Pancreas (tissue), 10 donors: ENCODE measurements at places on chromosomes 5 and 9. TPM values are rescaled to one million over a fixed set of nuclear protein-coding genes. Genes with fewer than 3 reads are reported as not detected.

Gene MYMK
- polyA plus RNA-seq: not detected

Gene NFIB
- 8.9 TPM for polyA plus RNA-seq

Gene IFNE
- polyA plus RNA-seq: 0.12 TPM

Gene SOHLH1
- 0.31 TPM for polyA plus RNA-seq

Gene RASGEF1C
- polyA plus RNA-seq: not detected

Gene SLC25A48
- polyA plus RNA-seq: 1.5 TPM

Gene LCN10
- 54.0 TPM for polyA plus RNA-seq

Gene CKMT2
- 1.8 TPM for polyA plus RNA-seq

Gene PAIP2
- polyA plus RNA-seq: 57.4 TPM

Gene UBE2B
- 72.1 TPM for polyA plus RNA-seq

Gene PLK2
- polyA plus RNA-seq: 47.8 TPM

Gene SH3TC2
- polyA plus RNA-seq: 0.23 TPM

Gene FOXD4L4
- polyA plus RNA-seq: 0.08 TPM

Gene STPG3
- 0.23 TPM for polyA plus RNA-seq

Gene ANKRD34B
- polyA plus RNA-seq: not detected

DNA sequence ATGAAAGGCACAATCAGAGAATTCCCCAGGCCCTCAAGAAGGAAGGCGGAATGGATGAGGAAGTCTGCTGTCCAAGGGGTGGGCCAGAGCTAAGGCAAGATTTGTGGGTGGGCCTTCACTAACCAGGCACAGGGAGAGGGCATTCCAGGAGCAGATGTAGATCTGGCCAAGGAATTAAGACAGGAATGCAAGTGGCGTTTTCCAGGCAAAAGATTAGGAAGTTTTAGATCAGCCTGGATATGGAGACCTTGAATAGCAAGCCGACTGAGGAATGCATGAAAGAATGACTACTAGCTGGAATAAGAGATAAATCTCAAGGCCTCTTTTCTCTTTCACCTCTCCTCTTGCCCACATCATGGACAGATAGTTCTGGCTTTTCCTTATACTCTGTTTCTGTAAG is 68.5 kb downstream of the GHR start:
- DNase-seq: no peak

DNA sequence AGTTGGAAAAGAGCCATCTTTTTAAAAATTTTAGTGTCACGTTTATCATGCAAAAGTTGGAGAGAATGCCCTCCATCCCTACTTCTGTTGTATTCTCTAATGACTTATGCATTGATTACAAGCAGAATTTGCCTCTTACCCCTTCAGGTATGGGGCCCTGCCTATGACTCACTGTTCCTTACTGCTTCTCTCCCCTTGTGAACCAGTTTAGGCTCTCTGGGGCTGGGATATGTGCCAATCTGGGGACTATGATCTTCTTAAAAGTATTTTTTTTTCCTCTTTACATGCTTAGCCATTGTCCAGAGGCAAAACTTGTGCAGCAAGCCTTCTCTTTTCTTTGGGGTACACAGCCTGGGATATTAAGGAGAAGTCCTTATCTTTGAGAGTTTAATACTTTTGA is 37.4 kb downstream of the CAMK4 start:
- no peak for DNase-seq

GRCh38 chr5:108143581-108143980 is 238.3 kb downstream of the FBXL17 start:
- no peak for DNase-seq

DNA sequence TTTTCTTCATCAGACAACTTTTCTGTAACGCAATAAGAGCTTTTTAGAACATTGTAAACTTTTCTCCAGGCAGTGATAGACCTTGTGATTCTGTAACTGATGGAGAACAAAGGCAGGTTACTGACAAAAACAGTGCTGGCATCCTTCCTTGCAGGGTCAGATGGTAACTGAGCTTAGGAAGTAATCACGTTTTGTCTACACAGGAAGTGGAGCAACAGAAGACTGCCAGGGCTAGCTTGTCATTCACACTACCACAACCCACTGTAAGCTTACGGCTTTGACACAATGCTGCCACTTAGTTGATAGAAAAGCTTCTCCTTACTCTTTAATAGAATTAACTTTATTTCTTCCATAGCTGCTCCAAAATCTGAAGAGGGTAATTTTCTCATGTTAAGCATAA is 46.8 kb downstream of the FBN2 start:
- DNase-seq: no peak

DNA sequence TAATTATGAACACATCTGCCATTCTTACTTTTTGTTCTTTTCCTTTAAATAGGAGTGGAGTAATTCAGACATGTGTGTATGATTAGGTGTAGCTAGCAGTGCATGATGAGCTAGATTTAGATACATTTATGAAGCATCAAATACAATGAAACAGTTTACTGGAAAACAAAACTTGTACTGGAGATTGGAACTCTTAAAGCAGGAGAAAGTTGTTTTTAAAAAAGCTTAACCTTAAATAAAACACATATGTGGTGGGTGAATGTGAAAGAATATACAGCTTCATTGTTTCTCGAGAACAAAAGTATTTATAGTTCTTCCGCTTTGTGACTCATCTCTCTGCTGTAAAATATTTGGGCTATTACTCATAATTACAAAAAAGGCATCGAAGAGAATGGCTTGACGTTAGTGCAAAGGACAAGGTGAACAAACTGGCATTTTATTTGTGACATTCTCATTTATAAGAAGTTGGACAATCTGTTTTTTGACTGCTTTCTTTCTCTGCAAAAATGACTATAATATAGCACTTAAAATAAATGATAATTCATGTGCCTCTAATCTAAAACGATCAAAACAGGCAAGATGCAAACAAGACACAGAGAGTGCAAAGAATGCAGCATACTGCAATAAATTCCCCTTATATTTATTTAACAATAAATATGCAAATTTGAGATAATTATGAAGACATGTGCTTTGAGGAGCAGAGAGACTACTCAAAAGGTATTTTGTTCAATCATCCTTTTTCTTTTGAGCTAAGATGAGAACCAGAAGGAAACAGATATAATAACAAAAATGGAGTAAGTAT is 478.8 kb downstream of the CETN3 start:
- no peak for DNase-seq

DNA sequence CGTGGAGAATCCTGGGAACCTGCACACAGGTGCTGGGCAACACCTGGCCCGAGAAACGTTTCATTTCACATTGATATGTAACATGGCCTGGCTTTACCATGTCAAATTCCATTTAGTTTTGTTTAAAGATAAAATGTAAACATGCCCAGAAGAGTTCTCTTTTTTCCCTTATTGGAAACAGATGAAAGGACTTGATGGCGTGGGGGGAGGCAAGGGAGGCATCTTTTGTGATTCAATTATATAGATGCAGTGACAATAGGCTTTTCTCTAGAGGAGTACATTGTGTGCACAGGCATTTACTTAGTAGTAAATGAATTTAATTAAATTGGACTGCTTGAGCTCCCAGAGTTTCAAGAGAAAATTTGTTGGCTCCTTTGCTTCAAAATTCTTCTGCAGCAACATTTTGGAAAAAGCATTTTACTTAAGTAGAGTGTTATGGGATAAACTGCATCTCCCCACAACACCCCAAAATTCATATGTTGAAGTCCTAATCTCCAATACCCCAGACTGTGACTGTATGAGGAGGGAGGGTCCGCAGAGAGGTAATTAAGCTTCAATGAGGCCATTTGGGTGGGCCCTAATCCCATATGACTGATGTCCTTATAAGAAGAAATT is 254.3 kb upstream of the NFIL3 start:
- DNase-seq: no peak

DNA sequence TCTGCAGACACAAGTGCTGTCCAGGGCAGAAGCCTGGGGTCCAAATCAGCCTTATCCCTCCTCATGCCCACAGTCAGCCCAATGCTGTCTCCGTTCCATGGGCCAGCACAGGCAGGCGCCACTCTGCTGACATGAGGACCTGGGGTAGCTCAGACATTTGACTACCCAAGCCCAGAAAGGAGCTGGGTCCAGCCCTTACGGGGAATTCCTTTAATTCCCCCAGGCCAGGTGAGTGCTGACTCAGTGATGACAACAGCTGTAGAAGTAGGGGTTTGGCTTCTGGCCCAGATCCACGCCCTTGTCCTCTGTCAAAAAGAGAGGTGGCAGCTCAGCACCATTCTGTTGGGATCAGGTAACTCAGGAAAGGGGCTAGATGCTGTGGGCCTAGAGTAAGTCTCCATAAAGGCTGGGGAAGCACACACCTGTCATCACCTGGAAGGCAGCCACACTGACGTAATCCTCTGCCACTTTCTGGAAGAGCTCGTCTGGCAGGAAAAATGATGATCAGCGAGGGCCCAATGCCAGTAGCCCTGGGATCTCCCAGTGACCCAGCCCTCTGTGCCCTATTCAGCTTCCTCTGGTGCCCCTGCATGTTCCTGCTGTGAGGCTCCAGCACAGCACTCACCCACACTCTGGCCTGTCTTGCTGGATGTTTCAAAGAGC is 1.9 kb downstream of the RAB24 start:
- peak; percentile 93 for DNase-seq

GRCh38 chr5:75189353-75189752 is 47.3 kb downstream of the ANKRD31 start:
- no peak for DNase-seq

DNA sequence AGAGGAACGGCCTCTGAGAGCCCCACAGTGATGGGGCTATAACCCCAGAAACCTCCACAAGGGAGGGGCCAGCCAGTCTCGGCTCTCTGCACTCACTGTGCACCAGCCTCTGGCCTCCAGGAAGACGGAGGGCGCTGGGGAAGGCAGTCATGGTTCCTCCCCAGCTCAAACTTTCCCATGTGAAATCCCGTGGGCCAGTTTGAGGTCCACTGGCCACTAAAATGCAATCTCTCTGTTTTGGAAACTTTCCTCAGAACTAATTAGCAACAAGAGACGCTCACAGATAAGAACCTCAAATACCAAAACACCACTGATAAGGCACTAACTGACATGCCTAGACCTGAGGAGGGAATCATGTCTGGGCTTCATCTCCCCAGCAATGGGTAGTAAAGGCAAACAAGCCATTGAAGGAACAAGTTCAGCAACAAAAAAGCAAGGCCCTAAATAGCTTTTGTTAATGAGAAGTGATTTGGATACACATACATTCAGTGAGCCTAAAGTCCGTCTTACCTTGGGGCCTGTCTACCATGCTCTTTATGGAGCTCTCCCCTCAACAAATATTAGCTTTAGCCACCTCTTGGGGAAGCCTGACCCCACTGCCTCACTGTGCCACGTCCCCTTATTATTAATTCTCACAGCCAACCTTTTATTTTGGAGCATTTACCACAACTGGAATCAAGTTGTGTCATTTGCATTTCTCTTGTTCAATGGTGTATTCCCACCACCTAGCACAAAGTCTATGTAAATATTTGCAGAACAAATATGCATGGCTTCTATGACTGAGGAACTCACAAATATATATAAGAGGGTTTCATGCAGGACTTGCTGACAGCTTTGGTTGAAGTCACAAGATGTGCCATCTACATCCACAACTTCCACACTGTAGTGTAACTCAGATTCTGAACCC is 56.1 kb upstream of the GLRX start:
- DNase-seq: no peak

DNA sequence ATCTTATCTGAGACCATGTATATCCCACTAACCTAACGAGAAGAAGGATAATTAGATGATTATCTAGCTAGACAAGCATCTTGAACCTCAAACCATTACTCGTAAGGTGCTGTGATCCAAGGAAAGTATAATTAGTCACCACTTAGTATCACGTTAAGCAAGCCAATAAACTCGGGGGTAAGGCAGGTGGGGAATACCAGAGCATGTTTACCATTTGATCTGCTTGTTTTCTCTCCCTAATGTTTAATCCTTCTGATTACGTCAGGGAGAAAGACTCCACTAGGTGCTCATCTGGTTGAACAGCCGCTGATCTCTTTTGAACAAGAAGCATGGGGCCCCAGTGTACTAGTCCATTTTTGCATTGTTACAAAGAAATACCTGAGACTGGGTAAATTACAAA is 69.9 kb upstream of the SLC1A1 start:
- DNase-seq: no peak

- no peak for DNase-seq
These were observed 21.8 kb upstream of the PRUNE2 start for GRCh38 chr9:76927540-76928240.

- peak; percentile 65 for DNase-seq
These were observed 4.6 kb upstream of the DUSP1 start for GRCh38 chr5:172775326-172776234.

GRCh38 chr9:81616141-81616540 is 73.2 kb downstream of the TLE1 start:
- DNase-seq: no peak

DNA sequence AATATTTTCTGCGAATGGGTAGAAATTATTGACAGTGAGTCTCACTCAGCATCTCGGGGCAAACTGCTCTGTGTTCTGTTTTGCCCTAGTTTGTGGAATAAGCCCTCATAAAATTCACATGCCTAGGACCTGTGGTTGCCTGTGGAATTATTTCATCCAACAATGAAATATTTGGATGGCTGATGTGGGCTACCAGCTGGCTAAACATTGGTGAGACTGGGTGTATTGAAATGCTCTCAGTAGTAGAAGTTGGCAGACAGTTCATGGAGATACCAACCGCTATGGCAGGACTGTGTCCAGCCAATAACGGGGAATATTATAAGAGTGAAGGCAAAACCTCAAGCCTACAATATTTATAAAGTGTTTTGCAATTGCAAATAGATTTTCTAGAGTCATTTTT is 344.1 kb upstream of the RPS23 start:
- no peak for DNase-seq

DNA sequence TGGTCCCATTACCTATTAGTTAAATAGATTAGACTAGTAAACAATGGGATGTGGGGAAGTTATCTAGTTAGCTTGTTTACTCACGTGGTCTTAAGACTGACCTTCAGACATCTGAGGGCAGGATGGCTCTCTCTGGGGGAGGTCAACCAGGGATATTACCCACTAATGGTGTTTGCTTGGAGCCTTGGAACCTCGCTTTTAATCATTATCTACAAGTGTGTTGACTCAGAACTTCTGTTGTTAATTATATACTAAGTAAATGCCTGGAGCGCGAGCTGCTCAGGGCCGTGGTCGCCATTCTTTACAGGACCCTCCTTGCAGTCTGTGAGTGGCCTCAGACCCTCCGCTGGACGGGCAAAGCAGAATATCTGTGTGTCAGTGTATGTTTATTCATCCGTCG is 48.5 kb upstream of the ZNF354A start:
- DNase-seq: no peak

- peak; percentile 60 for DNase-seq
These were observed 670 bp downstream of the EDIL3 start for GRCh38 chr5:84383816-84384603.

GRCh38 chr5:117357886-117358285 is 783.3 kb upstream of the SEMA6A start:
- DNase-seq: no peak

- DNase-seq: no peak
These were observed 274.2 kb upstream of the TARS1 start for GRCh38 chr5:33166522-33166921.
